ENCODE measurements at places on chromosomes 7 and 10.

- DNase-seq, result no peak
These were observed 925.2 kb upstream of the GHITM start for GRCh38 chr10:83214136-83214535.

GRCh38 chr7:117427258-117427701 is at the start of gene ASZ1:
ASZ1 (minus strand) TSS chr7:117427493; CDS start chr7:117427460, 33 bp downstream.
- no peak for DNase-seq

GRCh38 chr7:11592699-11593098 is 239.3 kb downstream of the THSD7A start:
- no peak for DNase-seq

DNA sequence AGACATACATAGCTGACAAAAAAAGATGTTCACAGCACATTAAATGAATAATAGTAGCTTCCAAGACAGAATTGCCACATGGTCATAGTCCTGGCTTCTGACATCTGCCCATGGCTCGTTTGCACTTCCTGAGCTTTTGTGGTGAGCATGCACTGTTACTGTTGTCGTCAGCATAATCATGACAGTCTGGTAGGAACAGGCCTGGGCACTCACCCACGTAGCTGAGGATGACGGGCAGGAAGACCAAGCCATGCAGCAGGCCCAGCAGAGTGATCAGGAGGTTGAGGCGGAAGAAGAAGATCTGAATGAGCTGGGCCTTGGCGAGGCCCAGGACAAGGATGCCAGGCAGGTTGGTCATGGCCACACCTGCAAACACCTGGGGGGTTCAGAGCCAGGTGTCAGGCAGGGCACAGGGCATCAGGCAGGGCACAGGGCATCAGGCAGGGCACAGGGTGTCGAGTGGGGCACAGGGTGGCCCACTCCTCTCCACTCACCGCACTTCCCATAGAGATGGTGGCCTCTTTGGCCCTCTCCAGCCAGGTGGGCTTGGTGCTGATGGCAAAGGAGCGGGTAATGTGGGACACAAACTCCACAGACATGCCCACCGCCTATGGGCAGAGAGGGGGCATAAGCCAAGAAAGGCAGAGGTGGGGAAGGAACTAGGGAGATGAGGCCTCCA is 25.3 kb upstream of the NUDCD3 start:
- DNase-seq, result no peak
